PC-9 (cell line): ENCODE measurements at places on chromosomes 4 and X. TPM values are rescaled to one million over a fixed set of nuclear protein-coding genes. Genes with fewer than 3 reads are reported as not detected.

- no peak overlapping the region for H3K4me3 ChIP-seq
- no peak for DNase-seq
- H3K27ac ChIP-seq: no peak overlapping the region
- H3K36me3 ChIP-seq: no peaks in the 10 kb centered on the region
Observed at GRCh38 chr4:99024481-99025275, 29.2 kb downstream of the METAP1 start.

GRCh38 chrX:120514236-120514635, 45.1 kb upstream of the LAMP2 start:
- no peaks in the 10 kb centered on the region for H3K36me3 ChIP-seq
- H3K27ac ChIP-seq: peak overlapping the region; percentile 10; the same call in 1 of the 2 replicates
- H3K27me3 ChIP-seq: no peaks in the 10 kb centered on the region
- no peak overlapping the region for H3K4me3 ChIP-seq
- no peak for DNase-seq

DNA sequence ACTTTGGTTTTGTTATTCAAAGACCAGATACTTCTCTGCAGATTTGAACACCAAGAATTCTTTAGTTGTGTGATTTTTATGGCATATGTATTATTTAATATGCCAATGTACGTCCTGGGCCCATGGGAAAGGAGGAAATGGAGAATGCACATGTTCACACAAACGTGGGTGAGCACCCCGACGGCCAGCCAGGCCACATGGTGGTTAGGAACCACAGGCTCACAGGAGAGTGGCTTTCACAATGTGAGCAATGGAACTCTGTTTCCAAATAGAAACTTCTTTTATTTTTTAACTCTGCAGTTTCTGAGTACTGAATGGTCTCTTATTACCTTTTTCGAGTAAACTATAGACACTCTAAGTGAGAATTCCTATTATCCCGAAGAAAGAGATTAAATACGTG, 58.0 kb upstream of the UNC5C start:
- H3K36me3 ChIP-seq: no peaks in the 10 kb centered on the region
- no peak overlapping the region for H3K27ac ChIP-seq
- no peaks in the 10 kb centered on the region for H3K27me3 ChIP-seq
- H3K4me1 ChIP-seq: no peaks in the 10 kb centered on the region
- H3K4me3 ChIP-seq: no peak overlapping the region
- no peak for DNase-seq

DNA sequence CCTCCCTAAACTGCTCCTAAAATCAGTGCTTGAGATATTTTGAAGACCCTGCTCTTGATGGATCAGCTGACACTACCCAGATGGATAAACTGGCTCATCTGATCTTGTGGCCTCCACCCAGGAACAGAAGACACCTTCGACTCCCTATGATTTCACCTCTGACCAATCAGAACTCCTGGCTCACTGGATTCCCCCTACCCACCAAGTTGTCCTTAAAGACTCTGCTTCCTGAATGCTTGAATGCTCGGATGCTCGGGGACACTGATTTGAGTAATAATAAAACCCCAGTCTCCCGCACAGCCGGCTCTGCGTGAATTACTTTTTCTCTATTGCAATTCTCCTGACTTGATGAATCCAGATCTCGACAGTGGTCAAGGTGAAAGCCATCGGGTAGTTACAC, 12.0 kb upstream of the RPS3A start:
- no peak overlapping the region for H3K27ac ChIP-seq
- no peak for DNase-seq
- no peaks in the 10 kb centered on the region for H3K4me1 ChIP-seq
- H3K36me3 ChIP-seq: no peaks in the 10 kb centered on the region

- no peak for DNase-seq
- H3K36me3 ChIP-seq: peaks cover 13% of the 10 kb centered on the region; the same call in 1 of the 2 replicates
- H3K27me3 ChIP-seq: no peaks in the 10 kb centered on the region
Observed at GRCh38 chr4:7865533-7865932, 74.1 kb downstream of the AFAP1 start.

DNA sequence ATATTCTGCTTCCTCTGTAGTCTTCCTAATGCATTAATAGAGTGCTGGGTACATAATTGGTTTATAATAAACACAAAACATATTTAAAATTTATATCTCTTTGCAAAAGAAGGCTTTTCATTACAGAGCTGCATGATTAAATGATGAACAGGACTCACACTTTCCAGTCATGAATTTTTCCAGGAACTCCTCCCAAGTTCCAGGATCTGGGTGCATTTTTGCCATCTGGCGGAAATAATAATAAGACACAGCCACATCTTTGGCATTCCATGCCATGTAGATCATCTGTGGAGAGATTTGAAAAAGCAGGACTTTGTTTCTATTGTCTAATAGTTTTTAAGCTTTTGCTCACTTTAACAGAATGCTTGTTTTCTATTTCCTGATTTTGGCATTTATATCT, 40.2 kb upstream of the SULT1B1 start:
- H3K27me3 ChIP-seq: no peaks in the 10 kb centered on the region
- H3K4me1 ChIP-seq: no peaks in the 10 kb centered on the region
- H3K27ac ChIP-seq: no peak overlapping the region
- no peaks in the 10 kb centered on the region for H3K36me3 ChIP-seq
- no peak for DNase-seq

DNA sequence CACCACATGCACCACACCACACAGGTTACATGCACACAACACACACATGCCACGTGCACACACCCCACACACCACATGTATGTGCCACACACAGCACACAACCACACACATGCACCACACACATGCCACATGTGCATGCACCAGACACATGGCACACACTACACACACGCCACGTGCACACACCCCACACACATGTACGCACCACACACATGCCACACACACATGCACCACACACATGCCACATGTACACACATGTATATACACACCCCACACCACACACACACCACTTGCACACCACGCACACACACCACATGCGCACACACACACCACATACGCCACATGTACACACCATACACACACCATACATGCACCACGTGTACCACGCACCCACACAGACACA, 19.6 kb upstream of the MSANTD1 start:
- no peak overlapping the region for H3K4me3 ChIP-seq
- no peaks in the 10 kb centered on the region for H3K4me1 ChIP-seq
- H3K27me3 ChIP-seq: no peaks in the 10 kb centered on the region
- no peak overlapping the region for H3K27ac ChIP-seq

GRCh38 chr4:73170518-73171198, 87.9 kb downstream of the ANKRD17 start:
- no peak overlapping the region for H3K4me3 ChIP-seq
- DNase-seq: peak; percentile 80
- H3K4me1 ChIP-seq: peaks cover 30% of the 10 kb centered on the region
- H3K27me3 ChIP-seq: no peaks in the 10 kb centered on the region

GRCh38 chrX:122389005-122389404, 795.1 kb upstream of the GRIA3 start:
- 0 out of 2 replicates have a peak, but pooled peaks cover 5% of the 10 kb centered on the region for H3K27me3 ChIP-seq
- H3K27ac ChIP-seq: no peak overlapping the region
- no peak overlapping the region for H3K4me3 ChIP-seq
- H3K4me1 ChIP-seq: no peaks in the 10 kb centered on the region
- no peaks in the 10 kb centered on the region for H3K36me3 ChIP-seq

- no peak for DNase-seq
- no peak overlapping the region for H3K27ac ChIP-seq
- H3K4me3 ChIP-seq: no peak overlapping the region
- no peaks in the 10 kb centered on the region for H3K36me3 ChIP-seq
- H3K4me1 ChIP-seq: no peaks in the 10 kb centered on the region
Observed at GRCh38 chr4:65791111-65791811, 121.0 kb upstream of the EPHA5 start.

- no peaks in the 10 kb centered on the region for H3K27me3 ChIP-seq
- DNase-seq: no peak
- H3K36me3 ChIP-seq: no peaks in the 10 kb centered on the region
- H3K4me3 ChIP-seq: no peak overlapping the region
Observed at GRCh38 chr4:113050837-113051236, 1.4 kb downstream of the ANK2 start.

DNA sequence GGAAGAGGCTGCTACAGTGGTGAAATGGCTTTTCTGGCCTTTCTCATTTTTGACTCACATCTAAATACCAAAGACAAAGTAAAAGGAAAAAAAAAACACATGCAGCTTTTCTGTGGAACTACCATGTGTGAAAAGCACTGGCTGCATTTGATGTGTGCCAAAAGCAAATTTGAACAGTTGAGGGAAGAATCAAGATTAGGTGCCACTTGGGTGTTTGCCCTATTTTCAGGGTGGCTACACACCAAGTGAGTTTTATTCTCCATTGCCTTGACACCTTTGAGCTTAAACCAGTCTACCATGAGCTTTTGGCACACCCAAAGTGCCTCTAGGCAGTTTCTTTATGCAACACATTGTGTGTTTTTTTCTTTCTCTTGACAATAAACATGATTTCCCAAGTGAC, 423.9 kb downstream of the FAM133A start:
- no peak overlapping the region for H3K27ac ChIP-seq
- DNase-seq: no peak
- H3K4me1 ChIP-seq: no peaks in the 10 kb centered on the region
- H3K4me3 ChIP-seq: no peak overlapping the region

DNA sequence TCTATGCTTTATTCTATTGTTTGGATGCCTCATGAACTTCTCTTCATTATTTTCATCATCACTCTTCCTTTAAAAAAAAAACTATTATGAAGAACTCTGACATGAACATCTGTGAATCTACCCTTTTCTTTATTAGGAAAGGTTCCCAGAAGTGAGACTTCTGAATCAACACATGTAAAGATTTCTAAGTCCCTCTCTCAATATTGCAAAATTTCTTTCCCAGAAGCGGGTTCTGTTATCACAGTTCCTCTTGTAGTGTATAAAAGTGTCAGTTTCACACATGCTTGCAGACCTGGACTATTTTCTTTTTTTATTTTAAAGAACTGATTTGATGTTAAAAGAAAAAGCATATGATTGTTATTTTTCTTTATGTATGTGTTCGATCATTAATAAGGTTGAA, 330.8 kb upstream of the KLF3 start:
- peaks cover 18% of the 10 kb centered on the region for H3K4me1 ChIP-seq
- no peak overlapping the region for H3K27ac ChIP-seq
- no peak overlapping the region for H3K4me3 ChIP-seq
- no peaks in the 10 kb centered on the region for H3K36me3 ChIP-seq
- DNase-seq: no peak

GRCh38 chrX:21926527-21927278, 13.8 kb upstream of the SMS start:
- peak; percentile 24 for DNase-seq
- no peaks in the 10 kb centered on the region for H3K27me3 ChIP-seq
- H3K4me1 ChIP-seq: peaks cover 17% of the 10 kb centered on the region

DNA sequence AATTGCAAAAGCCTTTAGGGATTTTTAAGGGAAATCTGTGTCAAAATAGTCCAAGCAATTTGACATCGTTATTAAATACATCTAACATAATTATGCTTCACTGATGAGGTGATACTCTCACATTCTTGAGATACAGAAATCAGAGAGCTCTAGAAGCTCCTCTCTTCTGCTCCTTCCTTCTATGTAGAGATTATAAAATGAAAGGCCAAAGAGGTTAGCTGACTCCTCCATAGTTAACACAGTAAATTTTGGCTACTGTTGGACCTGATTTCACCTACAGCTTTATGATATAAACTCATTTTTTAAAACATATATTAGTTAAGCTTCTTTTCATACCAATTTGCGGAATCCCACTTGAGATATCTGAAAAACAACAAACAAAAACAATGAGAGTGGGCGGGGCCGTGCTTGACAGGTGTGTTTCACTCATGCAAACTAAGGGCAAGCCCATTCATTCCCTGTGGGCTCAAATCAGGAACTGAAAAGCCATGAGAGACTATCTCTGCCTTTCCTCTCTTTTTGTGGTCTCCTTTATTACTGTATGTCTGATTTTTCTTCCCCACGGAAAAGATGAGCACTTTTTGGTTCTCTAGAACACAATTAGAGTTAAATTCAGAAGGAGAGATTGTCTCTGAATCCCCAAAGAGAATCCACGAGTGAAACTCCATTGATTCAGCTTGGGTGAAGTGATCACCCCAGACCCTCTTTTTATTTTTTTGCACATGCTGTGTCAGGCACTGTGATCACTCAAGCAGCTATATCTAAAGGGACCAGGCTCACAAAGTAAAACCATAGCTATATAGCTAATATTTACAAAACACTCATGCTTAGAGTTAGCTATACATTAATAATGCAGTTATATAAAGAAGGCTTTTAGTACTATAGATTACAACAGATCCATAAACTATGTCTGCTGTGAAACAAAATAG, 566.3 kb downstream of the IL15 start:
- H3K27me3 ChIP-seq: no peaks in the 10 kb centered on the region
- H3K36me3 ChIP-seq: peaks cover 5% of the 10 kb centered on the region; the same call in 1 of the 2 replicates
- DNase-seq: no peak
- no peaks in the 10 kb centered on the region for H3K4me1 ChIP-seq
- no peak overlapping the region for H3K27ac ChIP-seq

TLR6 gene
- total RNA-seq: 7.9 and 9.3 TPM in 2 replicates

FAM241A gene
- total RNA-seq: 0.78 and 1.4 TPM in 2 replicates

ANOS1 gene
- 0.22 and 0.90 TPM in 2 replicates for total RNA-seq

FAM199X gene
- total RNA-seq: 28.5 and 35.7 TPM in 2 replicates

BEND4 gene
- not detected in 2 replicates for total RNA-seq

RHOH gene
- not detected in 2 replicates for total RNA-seq

TRIM61 gene
- 0.61 and 0.70 TPM in 2 replicates for total RNA-seq

MAGEB17 gene
- total RNA-seq: not detected in 2 replicates

IBSP gene
- total RNA-seq: not detected in 2 replicates

TNIP3 gene
- total RNA-seq: 0.63 and 1.2 TPM in 2 replicates

CAMK2D gene
- 7.1 and 10.5 TPM in 2 replicates for total RNA-seq
